ENCODE measurements at places on chromosomes 1 and 21.
A peak's percentile ranks its signal among the peaks of the same experiment; 100 is the strongest.

GRCh38 chr1:180254496-180254819, 24.4 kb downstream of the LHX4 start:
- DNase-seq: no peak

DNA sequence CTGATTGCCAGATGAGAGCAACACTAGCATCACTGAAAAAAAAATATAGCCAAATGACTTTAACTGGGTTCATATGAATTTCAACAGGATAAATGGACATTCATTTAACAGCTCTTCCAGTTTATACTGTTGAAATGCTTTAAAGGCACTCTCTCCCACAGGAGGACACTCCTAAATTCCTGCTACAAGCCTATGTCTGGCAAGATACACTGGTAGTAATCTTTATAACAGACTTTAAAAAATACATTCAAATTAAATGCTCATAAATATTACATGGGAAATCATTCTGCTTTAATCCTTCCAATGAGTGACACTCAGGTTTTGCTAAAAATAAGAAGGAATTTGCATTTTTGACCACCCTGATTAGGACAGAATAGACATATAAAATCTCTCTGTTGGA, 526.7 kb upstream of the ADAMTS5 start:
- DNase-seq: no peak

GRCh38 chr1:35640380-35641232, 720 bp downstream of the PSMB2 start:
- DNase-seq: no peak

DNA sequence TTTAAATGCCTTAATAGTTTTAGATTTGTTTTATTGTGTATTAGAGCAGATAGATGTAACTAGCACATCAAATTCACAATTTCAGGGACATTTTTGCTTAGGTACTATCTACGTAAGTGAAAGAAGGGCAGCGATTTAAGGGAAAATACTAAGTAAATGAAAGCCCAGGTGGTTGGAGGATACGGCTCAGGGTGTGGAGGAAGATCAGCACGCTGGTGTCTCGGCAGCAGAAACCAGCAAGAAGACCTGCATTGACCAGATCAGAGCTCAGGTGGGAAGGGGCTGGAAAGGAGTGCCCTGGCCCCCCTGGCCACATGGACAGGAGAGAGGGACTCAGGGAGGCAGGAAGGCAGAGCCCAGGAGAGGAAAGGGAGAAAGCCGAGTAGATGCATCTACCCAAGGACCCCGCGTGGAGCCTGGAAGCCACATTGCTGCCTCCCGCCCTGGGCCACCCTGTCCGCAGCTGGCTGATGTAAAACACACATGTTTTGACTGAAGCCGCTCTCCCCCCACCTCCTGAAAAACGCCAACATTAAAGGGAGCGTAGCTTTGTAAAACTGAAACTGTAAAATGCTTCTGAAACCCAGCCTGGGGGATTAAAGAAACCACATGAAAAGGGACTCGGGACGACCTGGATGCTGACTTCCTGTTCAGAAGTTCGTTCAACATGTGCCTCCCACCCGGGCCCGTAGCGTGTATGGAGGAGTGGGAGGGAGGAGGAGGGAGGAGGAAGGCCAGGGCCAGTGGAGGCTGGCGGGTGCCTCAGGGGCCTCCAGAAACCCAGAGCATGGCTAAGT, 72.6 kb upstream of the TARDBP start:
- peak; percentile 32 for DNase-seq

DNA sequence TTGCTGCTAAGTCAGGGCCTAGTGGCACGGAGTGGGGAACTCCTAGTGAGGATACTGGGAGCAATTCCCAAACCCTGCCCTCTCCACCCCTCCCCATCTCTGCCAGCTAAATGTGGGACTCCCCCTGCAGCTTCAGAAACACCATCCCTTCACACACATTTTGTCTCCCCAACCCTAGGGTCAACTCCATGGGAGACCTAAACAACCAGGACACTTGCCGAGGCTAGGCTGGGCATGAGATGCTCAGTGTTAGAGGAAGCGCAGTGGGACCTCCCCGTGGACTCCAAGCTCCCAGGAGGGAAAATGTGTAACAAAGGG, 1.5 kb downstream of the RNF186 start:
- DNase-seq: no peak
